ENCODE measurements at places on chromosomes 2 and 18. TPM values are rescaled to one million over a fixed set of nuclear protein-coding genes. Genes with fewer than 3 reads are reported as not detected.

Gene EML6
- total RNA-seq = 0.34 TPM

- DNase-seq = no peak
- H3K36me3 ChIP-seq = no peaks in the 10 kb centered on the region
Observed at GRCh38 chr2:144738749-144739148, 218.8 kb upstream of the ZEB2 start.

DNA sequence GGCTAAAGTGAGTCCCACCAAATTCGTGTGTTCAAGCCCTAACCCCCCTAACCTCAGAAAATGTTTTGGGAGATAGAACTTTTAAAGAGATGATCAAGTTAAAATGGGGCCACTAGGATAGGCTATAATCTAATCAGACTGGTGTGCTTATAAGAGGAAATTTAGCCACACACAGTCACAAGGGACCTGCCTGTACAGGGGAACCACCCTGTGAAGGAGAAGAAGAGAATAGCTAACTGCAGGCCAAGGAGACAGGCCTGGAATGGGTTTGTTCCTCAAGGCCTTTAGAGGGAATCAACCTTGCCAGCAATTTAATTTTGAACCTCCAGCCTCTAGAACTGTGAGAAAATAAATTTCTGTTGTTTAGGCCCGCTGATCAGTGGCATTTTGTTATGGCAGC is 36.0 kb upstream of the TANK start:
- no peak overlapping the region for H3K27ac ChIP-seq
- peak; percentile 29 for DNase-seq
- no peaks in the 10 kb centered on the region for H3K36me3 ChIP-seq
- H3K27me3 ChIP-seq = no peaks in the 10 kb centered on the region
- H3K4me1 ChIP-seq = no peaks in the 10 kb centered on the region

DNA sequence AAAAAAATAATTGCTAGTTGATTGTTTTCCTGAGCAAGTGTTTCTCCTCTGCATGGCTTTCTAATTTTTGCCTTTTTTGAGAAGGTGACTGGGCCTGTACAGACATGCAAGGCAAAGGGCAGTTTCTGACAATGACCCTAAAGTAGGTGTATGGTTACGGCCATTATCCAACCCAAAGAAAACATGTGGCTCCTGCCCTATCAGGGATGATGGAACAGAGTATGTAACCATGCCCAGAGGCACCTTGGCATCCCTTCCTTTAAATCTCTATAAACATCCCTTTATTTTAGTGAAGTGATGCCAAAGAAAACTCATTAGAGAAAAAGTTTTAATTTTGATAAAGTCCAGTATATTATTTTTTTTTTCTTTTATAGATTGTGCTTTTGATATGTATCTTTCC is 217.5 kb downstream of the LPIN1 start:
- H3K4me3 ChIP-seq = no peak overlapping the region
- no peak overlapping the region for H3K27ac ChIP-seq
- H3K4me1 ChIP-seq = no peaks in the 10 kb centered on the region
- no peaks in the 10 kb centered on the region for H3K27me3 ChIP-seq

- H3K4me1 ChIP-seq = peaks cover 49% of the 10 kb centered on the region
- DNase-seq = no peak
- no peaks in the 10 kb centered on the region for H3K27me3 ChIP-seq
- H3K4me3 ChIP-seq = no peak overlapping the region
Observed at GRCh38 chr2:230984393-230985220, 11.3 kb upstream of the SPATA3 start.

DNA sequence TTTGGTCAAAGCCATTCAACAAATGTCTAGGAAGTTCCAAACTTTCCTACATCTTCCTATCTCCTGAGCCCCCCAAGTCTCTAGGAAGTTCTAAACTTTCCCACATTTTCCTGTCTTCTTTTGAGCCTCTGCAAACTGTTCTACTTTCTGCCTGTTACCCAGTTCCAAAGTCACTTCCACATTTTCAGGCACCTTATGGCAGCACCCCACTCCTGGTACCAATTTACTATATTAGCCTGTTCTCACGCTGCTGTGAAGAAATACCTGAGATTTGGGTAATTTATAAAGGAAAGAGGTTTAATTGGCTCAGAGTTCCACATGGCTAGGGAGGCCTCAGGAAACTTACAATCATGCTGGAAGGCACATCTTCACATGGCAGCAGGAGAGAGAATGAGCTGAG is 869.2 kb downstream of the TDRD15 start:
- no peaks in the 10 kb centered on the region for H3K27me3 ChIP-seq
- H3K36me3 ChIP-seq = no peaks in the 10 kb centered on the region
- no peak for DNase-seq
- no peak overlapping the region for H3K4me3 ChIP-seq
- H3K4me1 ChIP-seq = no peaks in the 10 kb centered on the region

- no peak for DNase-seq
- peaks cover 77% of the 10 kb centered on the region for H3K4me1 ChIP-seq
- H3K36me3 ChIP-seq = no peaks in the 10 kb centered on the region
Observed at GRCh38 chr2:8307606-8308180, 374.2 kb upstream of the ID2 start.

- H3K36me3 ChIP-seq = peaks cover 4% of the 10 kb centered on the region
- no peak overlapping the region for H3K4me3 ChIP-seq
Observed at GRCh38 chr18:9482790-9483189, 7.5 kb downstream of the RALBP1 start.

Gene GTF3C2
- 54.6 TPM for total RNA-seq

Gene FOXI3
- not detected for total RNA-seq

Gene MBD1
- 107 TPM for total RNA-seq

DNA sequence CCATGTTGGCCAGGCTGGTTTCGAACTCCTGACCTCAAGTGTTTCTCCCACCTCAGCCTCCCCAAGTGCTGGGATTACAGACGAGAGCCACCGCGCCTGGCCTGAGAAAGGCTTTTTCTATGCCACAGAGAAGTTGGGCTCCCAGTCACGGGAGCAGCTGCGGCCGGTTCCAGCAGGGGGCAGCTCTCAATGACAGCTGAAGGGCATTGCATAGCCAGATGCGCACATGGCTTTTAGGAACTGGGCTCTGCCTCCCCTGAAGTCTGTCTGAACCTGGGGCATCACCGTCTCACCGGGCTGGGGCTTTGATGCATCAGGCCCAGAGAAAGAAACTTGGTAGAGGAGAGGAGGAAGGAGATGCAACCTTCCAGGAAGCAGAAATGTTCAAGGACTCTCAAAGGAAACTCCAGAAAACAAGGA is 84.2 kb upstream of the LAPTM4A start:
- no peak overlapping the region for H3K4me3 ChIP-seq
- H3K27ac ChIP-seq = no peak overlapping the region
- DNase-seq = peak; percentile 4
- no peaks in the 10 kb centered on the region for H3K36me3 ChIP-seq

GRCh38 chr2:175342085-175342484 is 160.6 kb upstream of the ATP5MC3 start:
- no peaks in the 10 kb centered on the region for H3K36me3 ChIP-seq
- no peaks in the 10 kb centered on the region for H3K27me3 ChIP-seq
- no peak overlapping the region for H3K4me3 ChIP-seq

DNA sequence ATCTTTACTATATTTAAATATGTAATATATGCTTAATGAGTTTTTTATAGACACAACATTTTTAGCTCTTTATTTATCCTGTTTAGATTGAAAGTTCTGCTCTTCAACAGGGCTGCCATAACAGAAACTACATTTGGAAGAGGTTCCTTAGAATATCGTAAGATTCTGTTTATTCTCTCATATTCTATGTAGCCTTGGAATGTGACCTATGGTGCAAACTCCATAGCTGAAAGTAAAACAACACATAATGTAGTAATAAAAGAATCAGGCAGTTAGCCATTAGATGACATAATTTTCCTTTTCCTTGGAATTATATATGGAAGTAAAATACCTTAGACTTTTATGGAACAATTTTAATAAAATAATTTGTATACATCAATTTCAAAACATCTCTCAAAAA is 91.3 kb downstream of the ZNF804A start:
- no peak overlapping the region for H3K4me3 ChIP-seq
- H3K36me3 ChIP-seq = no peaks in the 10 kb centered on the region
- no peak overlapping the region for H3K27ac ChIP-seq

DNA sequence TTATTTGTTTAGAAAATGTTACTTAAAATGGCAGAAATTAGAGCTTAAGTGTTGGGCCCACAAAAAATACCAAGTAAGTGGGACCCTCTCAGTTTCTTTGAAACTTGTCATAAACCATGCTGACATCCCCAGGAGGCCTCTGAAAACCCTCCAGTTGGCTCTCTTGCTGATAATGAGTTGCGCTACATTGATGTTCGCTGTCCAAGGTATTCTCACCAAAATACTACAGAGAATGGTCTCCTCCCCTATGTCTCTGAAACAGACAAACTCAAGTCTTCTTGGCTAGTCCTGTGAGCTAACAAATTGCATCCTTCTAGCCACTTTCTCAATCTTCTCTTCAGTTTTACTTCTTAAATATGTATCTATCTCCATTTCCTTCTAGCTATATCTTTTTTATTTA is 669.4 kb downstream of the IRS1 start:
- H3K36me3 ChIP-seq = no peaks in the 10 kb centered on the region
- H3K27ac ChIP-seq = no peak overlapping the region
- DNase-seq = no peak
- H3K4me1 ChIP-seq = no peaks in the 10 kb centered on the region
- no peak overlapping the region for H3K4me3 ChIP-seq

Gene VWC2L
- not detected for total RNA-seq
